Fibroblast of pulmonary artery (primary cell): ENCODE measurements at places on chromosomes 2 and 18.

DNA sequence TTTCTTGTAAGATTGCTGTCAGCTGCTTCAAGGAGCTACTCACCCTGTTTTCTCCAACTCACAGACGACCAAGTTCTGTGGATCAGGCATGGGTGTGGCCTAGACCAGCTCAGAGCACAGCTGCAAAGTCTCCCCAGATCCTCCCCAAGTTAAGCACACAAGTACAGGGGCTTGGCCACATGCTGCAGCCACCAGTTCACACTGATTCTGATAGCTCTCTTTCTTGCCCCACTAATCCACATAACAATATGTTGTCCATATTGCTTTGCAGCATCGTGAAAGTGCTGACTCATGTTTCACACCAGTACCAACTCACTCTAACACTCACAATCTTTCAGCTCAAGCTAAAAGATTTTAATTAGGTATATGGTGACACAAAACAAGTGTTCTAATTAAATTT lies 437.0 kb downstream of the PARD3B start:
- peak; percentile 4 for DNase-seq

DNA sequence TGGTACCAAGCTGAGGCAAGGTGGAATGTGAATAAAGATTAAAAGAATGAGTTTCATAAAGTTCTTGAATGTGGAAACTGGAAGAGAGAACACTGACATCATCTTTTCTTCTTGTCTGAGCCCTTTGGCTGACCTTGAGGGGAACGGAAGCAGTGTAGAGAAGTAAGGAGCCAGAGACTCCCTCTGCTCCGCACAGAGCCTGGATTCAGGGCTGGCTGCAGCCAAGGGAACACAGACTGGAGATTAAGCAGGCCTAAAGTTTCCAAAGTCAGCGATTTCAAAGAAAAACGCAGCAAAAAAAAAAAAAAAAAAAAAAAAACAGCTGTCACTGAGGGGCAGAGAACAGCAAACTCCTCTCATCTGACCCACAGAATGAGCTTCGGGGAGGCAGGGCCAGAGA lies 19.3 kb upstream of the ALK start:
- DNase-seq, result no peak

DNA sequence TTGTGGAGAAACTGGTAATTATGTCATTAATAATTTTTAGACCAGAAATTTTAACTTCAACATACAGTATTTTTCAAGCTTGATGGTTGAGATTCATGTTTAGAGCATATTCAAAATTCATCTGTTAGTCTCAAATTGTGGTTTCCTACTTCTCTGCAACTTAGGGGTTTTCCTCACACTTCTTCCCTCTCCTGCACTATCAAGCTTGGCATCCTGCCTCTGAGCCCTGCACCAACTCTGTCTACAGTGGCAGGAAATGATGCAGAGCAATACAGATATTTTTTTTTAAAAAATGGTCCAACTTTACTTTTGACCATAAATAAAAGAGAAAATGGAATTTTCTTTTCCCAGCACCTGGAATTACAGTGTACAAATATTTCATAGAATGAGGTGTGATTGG lies 247.3 kb downstream of the NUP35 start:
- peak; percentile 22 for DNase-seq

DNA sequence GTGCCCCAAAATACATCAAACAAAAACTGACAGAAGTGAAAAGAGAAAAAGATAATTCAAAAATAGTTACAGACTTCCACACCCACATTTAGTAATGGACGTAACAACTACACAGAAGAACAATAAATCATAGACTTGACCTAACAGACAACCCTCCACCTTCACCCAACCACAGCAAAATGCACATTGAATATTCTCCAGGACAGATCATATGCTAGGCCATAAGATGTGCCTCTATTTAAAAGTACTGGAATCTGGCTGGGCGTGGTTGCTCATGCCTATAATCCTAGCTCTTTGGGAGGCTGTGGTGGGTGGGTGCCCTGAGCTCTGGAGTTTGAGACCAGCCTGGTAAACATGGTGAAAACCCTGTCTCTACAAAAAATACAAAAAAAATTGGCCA lies 20.0 kb downstream of the SLC66A2 start:
- no peak for DNase-seq

DNA sequence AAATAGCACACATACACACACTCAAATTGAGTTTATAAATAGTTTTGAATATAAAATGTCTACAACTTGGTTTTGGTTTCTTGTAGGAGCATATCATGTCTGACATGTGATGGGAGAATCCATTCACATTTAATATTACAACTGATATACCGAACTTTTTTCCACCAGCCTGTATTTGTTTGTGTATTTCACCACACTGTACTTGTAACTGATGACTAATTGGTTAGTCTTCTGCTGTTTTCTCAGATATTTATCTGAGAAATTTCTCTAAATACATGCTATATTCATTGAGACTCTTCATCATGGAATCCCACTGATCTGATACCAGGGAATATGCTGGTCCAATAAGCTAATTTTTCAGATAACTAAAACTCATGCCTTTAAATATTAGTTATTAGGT lies 56.3 kb upstream of the UBXN4 start:
- DNase-seq, result peak; percentile 51

DNA sequence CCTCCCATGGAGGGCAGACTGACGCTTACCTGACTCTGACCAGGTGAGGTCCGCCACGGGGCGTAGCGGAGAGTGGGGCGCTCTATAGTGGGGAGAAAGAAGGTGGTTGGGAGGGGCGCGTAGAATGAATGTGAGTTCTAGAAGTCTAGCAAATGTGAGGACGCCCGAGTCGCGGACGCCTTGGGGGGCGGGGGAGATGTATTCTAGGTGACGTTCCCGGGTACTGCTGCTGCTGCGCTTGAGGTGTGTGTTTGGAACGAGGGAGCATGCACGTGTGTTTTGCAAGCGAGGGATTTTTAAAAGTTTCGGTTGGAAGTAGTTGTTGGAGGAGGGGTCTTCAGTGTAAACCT lies 758 bp downstream of the RIF1 start:
- peak; percentile 9 for DNase-seq

DNA sequence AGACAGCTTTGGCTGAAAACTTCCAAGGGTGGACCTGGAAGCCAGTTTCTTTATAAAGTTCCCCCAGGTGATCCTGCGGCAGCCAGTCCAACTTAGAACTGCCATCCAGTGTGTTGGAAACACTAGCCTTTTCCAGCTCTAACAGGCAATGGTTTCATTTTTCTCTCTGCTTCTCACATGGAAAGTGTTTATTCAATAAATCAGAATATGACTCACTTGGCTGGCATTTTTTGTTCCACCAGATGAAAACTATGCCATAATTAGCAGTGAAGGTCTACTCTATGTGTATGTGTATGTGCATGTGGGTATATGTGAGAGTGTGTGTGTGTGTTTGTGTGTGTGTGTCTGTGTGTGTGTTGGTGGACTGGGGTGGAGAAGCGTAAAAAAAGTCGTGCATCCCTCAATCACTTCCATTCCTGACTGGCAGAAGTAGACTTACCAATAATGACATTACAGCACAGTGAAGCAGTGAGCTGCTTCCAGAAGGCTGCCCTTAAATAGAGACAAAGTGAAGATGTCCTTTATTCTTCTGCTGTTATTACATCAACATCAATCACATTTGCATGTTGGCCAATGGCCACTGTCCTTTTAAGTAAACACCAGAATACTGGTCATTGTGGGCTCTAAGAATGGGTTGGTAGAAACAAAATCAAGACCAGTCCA lies 90.9 kb upstream of the SETBP1 start:
- DNase-seq, result peak; percentile 56

- no peak for DNase-seq
Observed at GRCh38 chr2:64639691-64640090, 14.0 kb downstream of the SERTAD2 start.

DNA sequence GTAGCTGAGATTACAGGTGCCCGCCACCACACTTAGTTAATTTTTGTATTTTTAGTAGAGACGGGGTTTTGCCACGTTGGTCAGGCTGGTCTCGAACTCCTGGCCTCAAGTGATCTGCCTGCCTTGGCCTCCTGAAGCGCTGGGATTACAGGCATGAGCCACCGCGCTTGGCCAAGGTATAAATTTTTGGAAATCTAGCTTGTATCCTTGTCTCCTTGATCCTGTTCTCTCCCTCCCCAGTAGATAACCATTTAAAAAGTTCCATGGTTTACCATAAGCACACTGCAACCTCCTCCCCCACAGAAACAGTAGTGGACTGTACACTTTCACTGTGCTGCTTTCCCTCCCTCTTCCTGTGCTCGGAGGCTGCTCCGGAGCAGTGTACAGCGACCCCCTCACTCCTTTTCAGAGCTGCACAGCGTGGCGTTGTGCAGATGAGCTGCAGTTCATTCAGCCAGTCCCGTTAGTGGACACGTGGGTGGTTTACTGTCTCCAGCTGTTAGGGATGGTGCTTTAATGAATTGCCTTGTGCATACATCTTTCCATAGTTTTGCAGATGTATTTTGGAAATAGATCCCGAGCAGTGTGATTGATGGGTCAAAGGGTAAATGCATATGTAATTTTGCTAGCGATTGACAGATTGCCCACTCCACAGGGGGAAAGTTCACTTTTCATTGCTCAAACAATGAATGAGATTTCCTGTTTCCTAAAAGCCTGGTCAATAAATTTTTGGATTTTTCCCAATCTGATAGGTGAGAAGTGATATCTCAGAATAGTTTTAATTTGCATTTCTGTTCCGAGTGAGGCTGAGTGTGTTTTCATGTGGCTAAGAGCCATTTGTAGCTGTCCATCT lies 14.8 kb downstream of the ASB1 start:
- DNase-seq, result peak; percentile 73

- no peak for DNase-seq
Observed at GRCh38 chr2:67955748-67956603, 106.8 kb downstream of the C1D start.

GRCh38 chr2:12970861-12971260 lies 254.1 kb downstream of the TRIB2 start:
- peak; percentile 46 for DNase-seq

- DNase-seq, result no peak
Observed at GRCh38 chr18:9428301-9428706, 47.0 kb upstream of the RALBP1 start.

- no peak for DNase-seq
Observed at GRCh38 chr2:14930441-14930840, 297.9 kb downstream of the LRATD1 start.

DNA sequence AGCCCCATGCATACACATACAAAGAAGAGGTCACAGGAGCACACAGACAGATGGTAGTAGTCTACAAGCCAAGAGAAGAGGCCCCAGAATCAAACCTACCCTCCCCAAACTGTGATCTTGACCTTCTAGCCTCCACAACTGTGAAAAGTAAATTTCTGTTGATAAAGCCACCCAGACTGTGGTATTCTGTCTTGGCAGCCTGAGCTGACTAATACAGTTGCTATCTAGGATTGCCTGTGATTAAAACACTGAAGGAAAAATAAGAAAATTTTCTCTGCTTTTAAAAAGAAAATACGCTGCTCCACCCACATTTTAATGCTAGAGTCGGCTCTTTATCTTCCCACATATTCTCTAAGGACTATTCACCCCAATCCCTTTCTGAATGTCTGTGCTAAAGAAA lies 143.7 kb upstream of the TMEM200C start:
- DNase-seq, result peak; percentile 3

DNA sequence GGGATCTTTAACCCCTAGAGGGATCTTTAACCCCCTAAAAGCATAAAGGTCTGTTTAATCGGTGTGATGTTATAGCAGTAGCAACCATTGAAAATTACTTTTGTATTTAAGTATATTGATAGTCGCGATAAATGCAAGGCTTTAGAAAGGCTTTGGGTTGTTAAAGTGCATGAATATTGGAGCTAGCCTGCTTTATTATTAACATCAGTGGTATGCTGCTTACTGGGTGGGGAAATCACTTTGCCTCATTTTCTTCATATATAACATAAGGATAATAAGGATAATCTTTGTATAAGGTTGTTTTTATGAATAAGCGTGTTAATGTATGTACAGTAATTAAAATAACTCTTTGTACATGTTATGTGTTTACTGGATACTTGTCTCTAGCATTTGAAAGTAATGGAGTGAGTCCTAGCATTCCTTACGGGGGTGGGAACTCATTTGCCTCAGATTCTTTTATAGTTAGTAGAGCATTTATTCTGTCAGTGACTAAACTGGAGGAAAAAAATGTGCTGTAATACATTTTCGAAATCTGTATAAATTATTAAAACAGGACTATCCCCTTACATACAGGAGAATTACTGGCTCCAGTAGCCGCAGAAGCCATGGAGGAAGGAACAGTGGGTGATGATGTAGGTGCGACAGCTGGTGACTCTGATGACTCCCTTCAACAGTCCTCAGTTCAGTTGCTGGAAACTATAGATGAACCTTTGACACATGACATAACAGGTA lies 122.2 kb downstream of the BIRC6 start:
- peak; percentile 17 for DNase-seq

DNA sequence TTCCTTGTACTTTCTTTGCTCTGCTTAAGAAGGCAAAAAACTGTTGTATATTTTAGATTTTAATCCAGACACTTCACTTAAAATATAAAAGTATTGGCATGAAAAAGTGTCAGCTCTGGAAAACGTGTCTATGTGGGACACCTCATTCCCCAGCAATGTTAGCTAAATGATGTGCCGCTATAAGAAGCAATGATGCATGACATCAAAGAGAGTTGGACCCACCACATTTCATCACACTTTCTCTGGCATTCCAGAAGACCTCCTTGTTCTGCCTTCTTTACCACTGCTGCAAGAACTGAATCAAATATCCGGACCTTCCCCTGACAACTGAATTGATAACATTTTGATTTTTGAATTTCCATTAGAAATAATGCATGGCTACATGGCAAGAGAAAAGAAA lies 242.4 kb upstream of the TANK start:
- DNase-seq, result no peak

DNA sequence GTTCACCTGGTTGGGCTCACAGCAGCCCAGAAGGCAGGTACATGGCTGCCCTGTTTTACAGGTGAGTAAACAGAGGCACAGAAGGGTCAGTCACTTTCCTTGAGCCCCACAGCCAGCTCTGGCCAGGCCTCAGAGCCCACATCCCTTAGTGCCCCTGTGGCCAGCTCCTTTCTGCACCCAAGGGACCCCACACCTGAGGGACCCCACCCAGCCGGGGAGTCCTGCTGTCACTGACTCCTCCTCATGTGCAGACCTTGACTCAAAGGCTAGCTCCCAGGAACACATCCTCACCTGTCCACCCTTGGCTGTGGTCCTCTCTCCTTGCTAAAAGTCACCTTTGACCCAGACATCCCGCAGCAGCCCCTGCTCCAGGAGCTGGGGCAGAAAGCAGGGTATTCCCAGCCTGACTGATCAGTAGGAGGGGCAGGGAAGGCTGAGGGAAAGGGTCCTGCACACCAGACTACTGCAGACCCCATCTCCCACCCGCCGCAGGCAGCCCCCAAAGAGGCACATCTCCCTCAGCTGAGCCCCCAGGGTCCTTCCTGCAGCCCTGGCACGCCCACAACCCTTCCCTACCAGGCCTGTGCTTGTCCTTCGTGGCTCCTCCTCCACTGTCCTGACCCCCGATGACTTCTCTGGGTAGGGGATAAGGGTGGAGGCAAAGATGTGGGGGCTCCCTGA lies 9.8 kb upstream of the ARHGEF4 start:
- DNase-seq, result no peak

DNA sequence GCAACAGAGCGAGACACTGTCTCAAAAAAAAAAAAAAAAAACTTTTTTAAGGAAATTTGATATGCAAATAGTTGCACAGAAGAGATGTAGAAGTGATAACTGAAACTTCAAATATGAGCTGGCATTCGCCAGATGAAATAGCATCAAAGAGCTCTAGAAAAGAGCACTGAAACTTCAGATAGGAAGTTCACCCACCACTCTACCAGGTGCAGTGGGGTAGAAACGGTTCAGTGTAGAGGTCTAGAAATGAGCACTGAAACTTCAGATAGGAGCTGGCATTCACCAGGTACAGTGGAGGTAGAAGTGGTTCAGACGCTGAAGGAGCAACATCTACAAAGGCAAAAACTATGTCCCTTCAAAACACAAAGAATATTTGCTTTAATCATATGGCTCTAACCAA lies 9.0 kb upstream of the ONECUT2 start:
- DNase-seq, result no peak
